ENCODE measurements at places on chromosomes 16 and 17.
A peak's percentile ranks its signal among the peaks of the same experiment; 100 is the strongest.

- DNase-seq = no peak
These were observed 5.6 kb upstream of the CRYM start for GRCh38 chr16:21283521-21284289.

DNA sequence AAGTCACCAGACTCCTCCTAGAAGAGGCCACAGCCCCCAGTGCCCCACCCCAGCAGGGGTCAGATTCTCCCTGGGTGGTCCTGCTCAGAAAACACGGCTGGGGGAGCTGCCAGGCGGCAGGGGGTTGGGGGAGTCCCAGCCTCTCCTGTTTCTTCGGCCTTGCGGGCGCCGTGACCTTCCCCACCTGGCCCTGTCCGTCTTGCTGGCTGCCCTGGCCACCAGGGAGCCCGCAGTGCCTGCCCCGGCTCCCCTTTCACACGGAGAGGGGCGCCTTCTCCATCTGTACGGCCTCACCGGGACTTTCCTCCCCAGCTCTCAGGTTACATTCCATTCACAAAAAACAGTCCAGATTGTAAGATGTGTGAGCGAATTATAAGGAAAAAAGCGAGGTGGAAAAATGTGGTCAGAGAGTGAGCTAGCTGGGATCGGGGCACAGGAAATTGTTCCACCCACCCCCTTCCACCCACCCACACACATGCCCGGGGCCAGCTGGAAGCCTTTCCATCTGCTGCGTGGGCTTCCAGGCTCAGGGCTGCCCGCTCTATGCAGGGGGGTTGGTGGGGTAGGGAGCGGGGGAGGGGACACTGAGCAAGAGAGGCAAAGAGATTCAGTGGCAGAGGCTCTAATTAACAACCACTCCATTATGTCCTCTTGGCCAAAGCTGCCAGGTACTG lies 14.6 kb upstream of the CIBAR2 start:
- DNase-seq = no peak

- DNase-seq = no peak
These were observed 43.5 kb downstream of the CYB561 start for GRCh38 chr17:63402431-63403212.

DNA sequence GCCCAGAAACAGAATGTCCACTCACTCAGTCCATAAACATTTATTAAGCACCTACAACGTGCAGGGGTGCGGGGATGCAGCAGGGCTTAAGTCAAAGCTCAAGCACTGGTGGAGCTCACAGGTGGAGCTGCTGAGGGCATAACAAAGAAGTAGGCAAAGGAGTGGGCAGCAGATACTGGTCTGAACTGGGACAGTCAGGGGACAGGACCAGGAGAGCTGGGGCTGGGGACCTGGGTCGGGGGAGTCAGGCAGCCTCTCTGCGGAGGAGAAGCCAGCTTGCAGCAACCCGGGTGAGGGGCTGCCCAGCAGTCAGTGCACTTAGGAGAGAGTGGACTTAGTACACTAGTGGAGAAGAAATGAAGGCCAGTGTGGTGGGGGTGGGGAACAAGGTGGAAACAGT lies 10.0 kb upstream of the TNFRSF13B start:
- DNase-seq = no peak

- no peak for DNase-seq
These were observed 12.0 kb upstream of the CFDP1 start for GRCh38 chr16:75445298-75445697.

DNA sequence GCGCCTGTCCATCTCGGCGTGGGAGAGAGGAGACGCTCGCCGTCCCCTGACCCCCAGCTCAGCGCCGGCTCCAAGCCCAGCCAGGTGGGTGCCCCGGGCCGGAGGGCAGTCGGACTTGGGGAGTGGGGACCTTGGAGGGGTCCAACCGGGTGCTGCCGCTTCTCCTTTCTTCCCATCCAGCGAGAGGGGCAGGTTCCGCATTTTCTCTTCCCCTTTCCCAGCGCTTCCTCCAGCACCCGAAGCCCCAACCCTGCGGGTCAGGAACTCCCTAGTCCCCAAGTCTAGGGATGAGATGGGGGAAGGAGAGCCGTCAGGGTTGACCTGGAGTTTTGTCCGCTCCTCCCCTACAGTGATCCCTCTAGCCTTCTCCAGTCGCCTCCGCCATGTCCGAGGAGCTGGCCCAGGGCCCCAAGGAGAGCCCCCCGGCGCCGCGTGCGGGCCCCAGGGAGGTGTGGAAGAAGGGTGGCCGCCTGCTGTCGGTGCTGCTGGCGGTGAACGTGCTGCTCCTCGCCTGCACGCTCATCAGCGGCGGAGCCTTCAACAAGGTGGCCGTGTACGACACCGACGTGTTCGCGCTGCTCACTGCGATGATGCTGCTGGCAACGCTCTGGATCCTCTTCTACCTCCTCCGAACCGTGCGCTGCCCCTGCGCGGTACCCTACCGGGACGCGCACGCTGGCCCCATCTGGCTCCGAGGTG lies at the start of gene OTOP2:
TSS of gene OTOP2 (plus strand) at position 24 of the 699 bp plus-strand sequence. CDS start at position 384, 360 bp downstream.
- DNase-seq = no peak

- no peak for DNase-seq
These were observed 87.8 kb downstream of the PLCG2 start for GRCh38 chr16:81866820-81867440.

DNA sequence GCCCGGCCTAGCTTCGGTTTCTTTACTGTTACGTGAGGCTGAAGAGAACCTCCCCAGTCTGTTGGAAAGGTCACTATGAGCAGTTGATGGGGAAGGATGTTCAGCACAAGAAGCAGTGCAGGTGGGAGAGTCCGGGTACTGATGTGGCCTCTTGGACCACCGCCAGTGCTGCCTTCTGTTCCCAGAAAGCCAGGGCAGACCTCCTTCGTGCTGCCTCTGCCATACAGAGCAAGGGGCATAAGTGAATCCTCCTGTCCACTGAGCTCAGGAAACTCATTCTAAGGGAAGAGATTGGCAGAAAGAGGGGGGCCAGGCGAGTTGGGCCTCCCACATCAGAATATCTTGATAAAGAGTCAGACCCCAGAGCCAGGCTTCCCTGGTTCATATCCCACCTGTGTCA lies 3.7 kb downstream of the PPP4C start:
- no peak for DNase-seq

DNA sequence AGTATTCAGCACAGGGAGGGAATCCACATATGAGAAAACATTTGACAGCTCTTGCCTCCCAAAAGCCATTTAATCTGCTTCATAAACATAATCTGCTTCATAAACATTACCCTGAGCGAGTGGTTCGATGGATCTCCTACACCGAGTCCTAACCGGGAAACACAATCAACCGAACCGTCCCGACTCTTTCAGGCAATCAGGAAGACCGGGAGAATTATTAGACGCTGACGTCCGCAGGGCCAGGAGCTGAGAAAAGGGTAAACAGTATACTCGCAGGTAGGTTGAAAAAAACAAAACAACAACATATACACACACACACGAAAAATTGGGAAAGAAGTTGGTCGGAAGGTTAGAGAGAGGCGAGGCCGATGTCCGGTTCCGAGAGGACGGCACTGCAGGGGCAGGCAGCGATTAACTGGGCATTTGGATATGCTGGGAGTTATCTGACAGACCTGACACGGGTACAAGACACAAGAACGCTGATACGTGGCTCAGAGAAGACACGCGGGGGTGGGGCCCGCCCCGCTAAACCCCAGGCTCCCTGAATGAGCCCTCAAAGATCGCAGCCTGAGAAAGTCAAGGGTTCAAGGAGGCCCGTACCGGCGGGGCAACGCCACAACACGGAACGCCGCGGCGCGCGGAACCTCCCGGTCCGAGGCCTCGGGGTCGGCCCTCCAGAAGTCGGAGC lies 585 bp downstream of the AP1G1 start:
- no peak for DNase-seq

DNA sequence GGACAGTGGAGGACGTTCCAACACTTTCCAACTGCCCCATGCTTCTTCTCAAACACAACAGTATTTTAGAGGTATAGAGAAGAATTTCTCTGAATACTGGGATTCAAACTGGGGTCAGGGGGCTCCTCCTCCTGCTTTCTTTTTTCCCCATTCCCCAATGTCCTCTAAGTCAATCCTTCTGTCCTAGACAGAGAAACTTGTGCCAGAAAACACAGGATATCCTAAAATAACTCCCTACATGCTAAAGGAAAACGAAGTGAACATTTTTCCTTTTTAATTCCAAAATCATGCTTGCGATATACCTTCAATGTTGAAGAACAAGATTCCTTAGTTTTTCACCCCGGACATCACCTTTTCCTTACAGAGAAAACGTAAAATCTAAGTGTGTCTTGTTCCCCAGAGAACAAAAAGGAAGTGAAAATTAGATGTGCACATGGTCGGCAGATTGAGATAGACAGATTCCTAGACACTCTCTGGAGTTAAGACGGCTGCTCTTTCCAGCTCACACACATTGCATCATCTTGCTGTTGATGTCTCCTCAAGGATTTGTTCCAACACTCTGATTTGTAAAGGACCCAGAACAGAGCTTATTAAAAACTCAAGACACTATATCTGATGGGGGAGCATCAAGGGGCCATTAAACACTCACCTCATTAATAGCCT lies 228.2 kb downstream of the GRIN2A start:
- no peak for DNase-seq

- DNase-seq = no peak
These were observed 131.9 kb upstream of the ZFHX3 start for GRCh38 chr16:73179705-73180331.

- no peak for DNase-seq
These were observed 18.3 kb upstream of the ATP2A3 start for GRCh38 chr17:3982541-3983017.

DNA sequence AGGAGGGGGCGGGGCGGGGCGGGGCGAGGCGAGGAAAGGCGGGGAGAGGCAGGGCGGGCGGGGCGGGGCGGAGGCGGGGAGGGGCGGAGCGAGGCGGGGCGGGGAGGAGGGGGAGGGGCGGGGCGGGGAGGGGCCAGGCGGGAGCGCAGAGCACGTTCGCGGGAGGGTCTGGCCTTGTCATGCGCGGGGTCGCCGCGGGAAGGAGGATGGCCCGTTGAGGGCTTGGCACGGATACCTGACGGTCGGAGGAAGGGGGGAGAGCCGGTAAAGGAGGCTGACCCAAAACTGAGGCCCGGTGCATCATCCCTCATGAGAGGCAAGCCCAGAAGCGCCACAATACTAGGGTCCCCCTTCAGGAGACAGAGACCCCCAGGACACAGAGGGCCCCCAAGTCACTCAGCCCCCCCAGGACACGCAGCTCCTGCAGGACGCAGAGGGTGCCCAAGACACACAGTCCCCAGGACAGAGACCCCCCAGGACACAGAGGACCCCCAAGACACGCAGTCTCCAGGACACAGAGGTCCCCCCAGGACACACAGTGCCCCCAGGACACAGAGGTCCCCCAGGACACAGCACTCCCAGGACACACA lies 593 bp upstream of the WDR45B start:
- peak; percentile 64 for DNase-seq

GRCh38 chr16:66891360-66891759 lies 11.0 kb downstream of the PDP2 start:
- no peak for DNase-seq

GRCh38 chr16:72609933-72610332 lies 438.0 kb upstream of the PMFBP1 start:
- no peak for DNase-seq

DNA sequence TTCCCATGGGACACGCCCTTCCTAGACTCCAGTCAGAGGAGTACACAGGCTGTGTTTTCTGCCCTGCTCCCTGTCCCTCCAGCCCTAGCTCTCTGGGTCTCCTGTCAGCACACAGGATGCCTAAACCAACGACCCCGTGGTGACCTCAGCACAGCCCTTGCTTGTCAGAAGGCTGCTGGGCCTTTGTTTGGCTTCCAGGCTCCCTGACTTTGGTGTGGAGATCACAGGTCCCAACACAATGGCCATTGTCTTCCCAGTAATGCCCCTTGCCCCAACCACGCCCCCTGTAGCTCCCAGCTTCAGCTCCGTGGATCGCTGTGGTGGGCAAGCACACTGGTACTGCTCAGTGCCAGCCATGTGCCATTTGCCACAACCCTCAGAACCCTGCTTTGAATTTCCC lies 15.0 kb downstream of the HNF1B start:
- DNase-seq = no peak

DNA sequence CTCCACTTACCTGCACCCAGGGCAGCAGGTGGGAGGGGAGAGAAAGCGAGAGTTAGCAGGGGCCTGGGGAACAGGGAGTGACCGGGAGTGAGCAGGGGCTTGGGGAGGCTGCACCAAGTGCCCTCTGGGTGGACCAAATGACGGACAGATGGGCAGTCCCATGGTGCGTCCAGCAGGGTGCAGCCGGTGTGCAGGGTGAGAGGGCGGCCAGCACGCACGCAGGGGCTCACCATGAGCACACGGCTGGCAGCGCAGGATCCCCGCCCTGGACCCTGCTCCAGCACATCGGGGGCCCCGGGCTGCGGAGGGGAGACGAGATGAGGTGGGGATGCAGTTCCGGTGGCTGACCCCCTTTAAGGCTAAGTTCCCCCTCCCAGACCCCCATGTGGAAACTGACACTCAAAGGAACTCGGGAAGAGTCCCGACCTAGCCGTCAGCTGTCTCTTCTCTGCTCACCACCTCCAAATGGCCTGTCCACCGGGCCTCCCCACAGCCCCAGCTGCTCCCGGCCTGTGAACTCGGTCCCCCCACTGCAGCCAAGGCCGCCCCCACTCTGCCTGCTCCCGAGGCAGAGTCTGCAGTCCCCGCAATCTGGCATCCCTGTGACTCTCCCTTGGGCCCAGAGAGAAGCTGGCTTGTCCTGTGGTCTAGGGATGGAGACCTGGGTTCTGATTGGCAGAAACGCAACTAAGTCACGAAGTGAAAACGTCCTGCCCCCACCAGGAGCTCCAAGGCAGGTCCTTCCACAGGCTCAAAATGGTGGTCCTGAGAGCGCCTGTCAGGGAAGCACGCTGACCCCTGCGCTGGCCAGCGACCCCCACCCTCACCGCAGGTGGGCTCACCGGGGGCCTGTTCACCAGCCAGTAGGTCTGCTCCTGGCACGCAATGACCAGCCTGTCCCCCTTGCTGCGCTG lies 2.9 kb downstream of the RGS11 start:
- DNase-seq = no peak

DNA sequence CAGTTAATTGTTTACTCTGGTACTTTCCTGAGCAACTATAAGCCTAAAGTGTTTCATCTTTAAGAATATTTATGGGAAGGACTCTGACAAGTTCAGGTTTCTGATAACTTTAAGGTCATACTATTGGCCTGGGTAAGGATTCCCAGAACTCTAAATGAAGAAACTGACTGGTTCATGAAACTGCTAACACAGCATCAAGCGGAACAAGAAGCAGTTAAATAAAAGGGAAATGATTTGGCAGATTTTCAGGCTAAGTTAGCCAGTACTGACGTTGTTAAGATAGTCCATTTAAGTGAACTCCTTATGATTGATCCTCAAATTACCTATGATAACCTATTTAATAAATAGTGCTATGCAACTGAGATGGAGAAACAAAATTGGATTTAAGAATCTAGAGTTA lies 101.6 kb upstream of the CES5A start:
- no peak for DNase-seq

DNA sequence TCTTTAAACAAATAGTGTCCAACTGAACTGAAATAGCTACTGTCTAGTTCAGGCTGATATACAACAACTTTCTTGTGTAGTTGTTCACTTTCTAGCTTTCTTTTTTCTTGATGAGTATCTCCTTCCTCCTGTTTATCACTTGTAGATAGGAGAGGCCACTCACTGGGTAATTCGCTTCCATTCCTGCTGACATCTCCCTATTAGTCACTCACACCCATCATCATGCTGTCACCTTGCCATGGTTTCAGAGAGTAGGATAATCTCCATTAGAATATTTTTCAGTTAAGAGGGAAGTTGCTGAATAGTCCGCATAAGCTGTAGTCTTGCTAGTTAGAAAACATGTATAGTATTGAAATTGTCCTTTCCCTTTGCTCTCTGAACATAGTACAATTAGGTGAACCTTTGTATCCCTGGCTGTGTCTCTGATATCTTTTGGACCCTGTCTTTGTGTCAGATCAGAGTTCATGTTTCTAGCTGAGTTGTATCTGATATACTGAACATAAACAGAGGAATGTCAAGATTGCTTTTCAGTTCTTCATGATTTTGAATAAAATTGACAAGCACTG lies 64.4 kb upstream of the RASL10B start:
- no peak for DNase-seq

Measured in activated CD8-positive, alpha-beta memory T cell treated with anti-CD3 and anti-CD28 coated beads, Interleukin-2, amount 10 ng/mL, durations not matched to agents 7 days and 5 days (primary cell).